Activated T-helper 17 cell treated with anti-CD3 and anti-CD28 coated beads, Interleukin-2, amount 50 U/mL, for 72 hours (primary cell): ENCODE measurements at places on chromosomes 12 and 14. TPM values are rescaled to one million over a fixed set of nuclear protein-coding genes. Genes with fewer than 3 reads are reported as not detected.

- peak; percentile 83 for ATAC-seq
Measured at GRCh38 chr12:4287325-4288211, 14.0 kb downstream of the CCND2 start.

GRCh38 chr14:87386524-87386923, 606.5 kb downstream of the GALC start:
- no peak for ATAC-seq

GRCh38 chr14:71856199-71856919, 75.9 kb upstream of the RGS6 start:
- no peak for ATAC-seq

DNA sequence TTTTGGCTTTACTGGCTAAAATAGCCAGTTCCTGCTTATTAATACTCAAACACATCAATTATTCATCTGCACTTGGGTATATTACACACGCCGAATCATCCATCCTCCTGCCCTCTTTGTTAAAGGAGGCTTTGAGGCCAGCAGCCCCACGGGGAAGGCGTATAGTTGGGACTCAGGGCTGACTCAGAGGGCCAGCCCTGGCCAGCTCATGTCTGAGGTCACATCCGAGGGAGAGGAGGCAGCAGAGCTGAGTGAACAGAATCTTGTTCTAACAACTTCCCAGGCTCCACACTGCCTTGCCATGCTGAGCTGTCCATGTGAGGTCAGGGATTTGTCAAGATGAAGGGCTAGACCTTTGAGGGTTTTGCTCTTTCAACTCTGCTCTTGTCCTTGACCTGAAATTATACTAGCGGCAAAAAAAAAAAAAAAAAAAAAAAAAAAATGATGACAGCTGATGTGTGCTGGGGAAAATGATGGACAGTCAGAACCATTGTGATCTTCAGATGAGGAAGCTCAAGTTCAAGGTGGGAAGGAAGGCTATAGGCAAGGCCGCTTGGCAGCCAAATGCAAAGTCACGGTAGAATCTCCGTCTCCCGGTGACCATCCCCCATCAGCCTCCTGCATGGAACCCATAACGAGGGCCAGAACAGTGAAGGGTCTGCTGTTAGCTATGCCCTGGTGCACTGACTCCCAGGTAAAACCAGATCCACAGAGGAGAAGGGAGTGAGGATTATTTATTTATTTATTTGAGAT, 12.5 kb upstream of the MARK3 start:
- peak; percentile 100 for ATAC-seq

The RILPL2 gene
- 12.3 TPM for total RNA-seq

DNA sequence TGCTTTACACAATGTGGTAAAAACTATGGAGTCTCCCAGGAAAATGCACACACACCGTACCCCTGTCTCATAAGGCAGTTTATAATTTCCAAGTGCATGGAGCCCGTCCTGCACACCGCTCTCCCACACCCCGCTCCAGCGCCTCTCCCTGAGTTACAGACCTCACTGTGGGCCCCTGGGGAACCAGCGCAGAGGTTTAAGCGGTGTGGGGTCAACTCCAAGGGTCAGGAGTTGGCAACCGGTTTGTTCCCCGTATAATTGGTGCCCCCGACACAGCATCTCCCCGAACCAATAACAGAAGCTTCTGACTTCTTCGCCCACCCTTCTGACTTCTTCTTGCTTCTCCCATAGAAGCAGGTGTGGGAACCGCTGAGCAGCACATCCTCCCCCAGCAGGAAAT, 58.4 kb upstream of the DDX11 start:
- ATAC-seq, result no peak

GRCh38 chr14:49879646-49880204, 13.2 kb upstream of the ARF6 start:
- ATAC-seq, result peak; percentile 83

DNA sequence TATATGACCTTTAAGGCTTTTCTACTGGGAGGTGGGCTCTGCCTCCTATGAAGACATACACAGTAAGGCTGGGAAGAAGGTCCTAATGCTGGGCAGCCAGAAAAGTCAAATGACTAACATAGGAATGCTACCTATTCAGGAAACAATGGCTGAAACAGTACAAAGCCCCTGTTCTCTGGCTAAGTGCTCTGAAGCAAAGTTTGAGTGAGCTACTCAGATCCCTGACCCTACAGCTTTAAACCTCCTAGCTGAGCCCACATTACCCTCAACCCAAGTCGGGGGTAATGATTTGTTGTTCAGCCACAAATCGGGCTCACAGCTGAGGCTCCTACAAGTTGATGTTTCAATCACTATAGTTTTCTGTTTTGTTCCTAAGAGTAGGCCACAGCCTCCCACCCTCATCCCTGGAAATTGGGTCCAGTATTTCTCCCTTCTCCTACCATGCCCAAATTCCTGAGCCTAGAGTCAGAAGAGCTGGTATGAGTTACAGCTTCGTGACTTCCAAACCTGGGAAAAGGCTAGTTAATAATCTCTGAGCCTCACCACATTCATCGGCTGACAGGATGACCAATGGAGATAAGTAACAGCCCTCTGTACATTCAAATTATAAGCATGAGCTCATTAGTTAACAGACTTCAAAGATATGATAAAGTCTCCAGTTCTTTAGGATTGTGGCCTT, 46.5 kb downstream of the BTBD7 start:
- no peak for ATAC-seq

GRCh38 chr12:91423693-91424050, 241.1 kb upstream of the DCN start:
- no peak for ATAC-seq

DNA sequence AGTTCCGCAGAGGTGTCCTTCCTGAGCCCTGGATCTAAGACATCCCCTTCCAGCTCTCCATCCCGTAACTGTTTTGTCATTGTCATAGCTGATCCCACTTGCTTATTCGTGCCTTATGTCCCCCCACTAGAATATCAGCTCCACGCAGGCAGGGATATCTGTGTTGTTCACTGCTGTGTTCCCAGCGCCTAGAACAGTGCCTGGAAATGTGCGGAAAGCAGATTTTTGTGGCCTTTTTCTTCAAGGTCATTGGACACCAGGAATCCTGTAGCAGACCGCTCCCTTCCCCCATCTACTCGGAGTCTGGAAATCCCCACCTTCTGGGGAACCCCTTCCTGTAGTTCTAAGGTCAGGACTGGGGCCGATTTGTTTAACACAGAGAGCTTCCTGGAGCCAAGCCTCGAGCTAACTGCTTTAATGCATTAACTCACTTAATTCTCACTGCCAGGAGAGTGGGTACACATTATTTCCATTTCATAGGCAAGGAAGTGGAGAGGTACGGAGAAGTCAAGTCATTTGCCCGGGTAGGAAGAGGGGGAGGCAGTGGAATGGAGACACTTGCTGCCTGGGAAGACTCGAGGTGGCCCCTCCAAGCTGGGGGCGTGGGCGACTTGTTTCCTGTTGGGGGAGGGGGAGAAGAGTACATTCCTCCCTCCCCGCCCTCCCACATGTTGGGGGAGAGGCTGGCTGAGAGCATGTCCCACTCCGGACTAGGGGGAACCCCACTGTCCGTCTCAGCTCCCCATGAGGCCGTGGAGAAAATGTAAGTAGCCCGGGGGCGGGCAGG, 1.2 kb upstream of the SH2B3 start:
- ATAC-seq, result peak; percentile 20

The SDSL gene
- 0.24 TPM for total RNA-seq

GRCh38 chr12:28933864-28934527, 215.1 kb upstream of the FAR2 start:
- ATAC-seq, result no peak

DNA sequence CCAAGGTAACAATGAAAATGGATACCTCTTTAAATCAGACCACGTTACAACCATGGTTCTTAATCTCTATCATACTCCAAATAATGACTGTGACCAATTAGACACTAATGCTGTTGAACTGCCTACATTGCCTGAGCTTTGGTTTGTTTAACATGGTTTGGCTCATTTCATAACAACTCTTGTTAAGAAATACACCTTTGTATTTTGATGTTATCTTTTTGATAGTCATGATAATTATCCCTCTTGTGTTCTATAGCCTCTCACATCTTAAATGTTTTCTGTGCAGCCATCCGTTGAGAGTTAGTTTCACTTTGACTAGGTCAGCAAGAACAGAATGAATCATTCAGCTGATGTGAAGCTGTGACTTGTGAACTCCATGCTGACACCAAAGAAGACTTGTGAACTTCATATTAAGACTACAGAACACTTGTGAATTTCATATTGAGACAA, 75.5 kb upstream of the RERGL start:
- ATAC-seq, result peak; percentile 95

The PAN2 gene
- total RNA-seq, result 74.5 TPM

GRCh38 chr12:124480469-124481256, 86.7 kb downstream of the NCOR2 start:
- peak; percentile 92 for ATAC-seq

GRCh38 chr14:93735206-93735605, 53.1 kb downstream of the PRIMA1 start:
- no peak for ATAC-seq

GRCh38 chr12:52235822-52236361, 2.8 kb downstream of the KRT7 start:
- ATAC-seq, result peak; percentile 21

The THTPA gene
- total RNA-seq, result 7.3 TPM

DNA sequence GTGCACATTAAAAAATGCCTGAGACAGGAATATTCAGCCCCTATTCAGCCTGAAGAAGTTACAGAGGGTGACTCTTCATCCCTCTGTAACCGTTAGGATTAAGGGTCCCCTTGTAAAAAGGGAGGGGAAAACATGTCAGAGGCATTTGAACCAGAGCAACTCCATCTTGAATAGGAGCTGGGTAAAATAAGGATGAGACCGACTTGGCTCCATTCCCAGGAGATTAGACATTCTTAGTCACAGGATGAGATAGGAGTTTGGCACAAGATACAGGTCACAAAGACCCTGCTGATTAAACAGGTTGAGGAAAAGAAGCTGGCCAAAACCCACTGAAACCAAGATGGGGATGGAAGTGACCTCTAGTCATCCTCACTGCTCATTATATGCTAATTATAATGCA, 19.9 kb upstream of the MDM1 start:
- no peak for ATAC-seq

GRCh38 chr14:36556811-36557433, 25.5 kb downstream of the NKX2-8 start:
- no peak for ATAC-seq

The DYRK4 gene
- 22.0 TPM for total RNA-seq

- no peak for ATAC-seq
Measured at GRCh38 chr12:69588527-69588926, 3.3 kb downstream of the CCT2 start.
